ENCODE measurements at places on chromosomes 7 and 10.

DNA sequence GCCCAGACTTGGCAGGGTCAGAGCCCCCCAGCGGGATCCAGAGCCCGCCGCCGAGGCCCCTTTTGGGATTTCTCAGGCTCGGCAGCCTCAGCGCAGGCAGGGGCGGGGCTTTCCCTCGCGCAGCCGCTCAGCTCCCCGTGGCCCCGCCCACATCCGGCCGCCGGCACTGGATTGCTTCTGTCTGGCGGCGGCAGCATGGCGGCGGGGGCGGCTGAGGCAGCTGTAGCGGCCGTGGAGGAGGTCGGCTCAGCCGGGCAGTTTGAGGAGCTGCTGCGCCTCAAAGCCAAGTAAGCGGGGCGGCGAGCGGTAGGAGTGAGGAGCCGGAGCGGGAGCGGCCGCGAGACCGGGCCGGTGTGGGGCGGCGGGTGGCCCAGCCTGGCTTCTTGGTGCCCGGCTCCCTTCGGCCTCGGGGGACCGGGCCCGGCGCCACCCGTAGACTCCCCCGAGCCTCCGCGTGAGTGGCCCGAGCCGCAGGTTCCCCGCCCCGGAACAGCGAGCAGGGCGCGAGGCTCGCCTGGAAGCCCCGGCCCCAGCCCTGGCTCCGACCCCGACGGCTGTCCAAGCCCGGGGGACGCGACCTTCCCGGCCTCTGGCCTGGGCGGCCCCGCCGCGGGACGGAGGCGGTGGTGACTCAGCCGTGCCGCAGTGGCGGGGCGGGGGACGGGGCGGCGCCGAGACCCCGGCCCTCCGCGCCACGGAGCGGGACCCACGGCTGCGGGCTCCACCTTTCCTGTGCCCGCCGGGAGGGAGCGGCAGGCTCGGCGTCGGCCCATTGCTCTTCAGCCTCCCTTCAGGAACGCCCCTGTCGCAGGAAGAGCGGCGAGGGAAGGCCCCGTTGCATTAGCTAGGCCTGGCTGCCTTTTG is at the start of gene GLRX3:
Gene GLRX3, plus strand, starts transcription at position 166 of the 864 bp plus-strand sequence. Its CDS starts 30 bp downstream, at position 196.
- peak; percentile 95 for DNase-seq

DNA sequence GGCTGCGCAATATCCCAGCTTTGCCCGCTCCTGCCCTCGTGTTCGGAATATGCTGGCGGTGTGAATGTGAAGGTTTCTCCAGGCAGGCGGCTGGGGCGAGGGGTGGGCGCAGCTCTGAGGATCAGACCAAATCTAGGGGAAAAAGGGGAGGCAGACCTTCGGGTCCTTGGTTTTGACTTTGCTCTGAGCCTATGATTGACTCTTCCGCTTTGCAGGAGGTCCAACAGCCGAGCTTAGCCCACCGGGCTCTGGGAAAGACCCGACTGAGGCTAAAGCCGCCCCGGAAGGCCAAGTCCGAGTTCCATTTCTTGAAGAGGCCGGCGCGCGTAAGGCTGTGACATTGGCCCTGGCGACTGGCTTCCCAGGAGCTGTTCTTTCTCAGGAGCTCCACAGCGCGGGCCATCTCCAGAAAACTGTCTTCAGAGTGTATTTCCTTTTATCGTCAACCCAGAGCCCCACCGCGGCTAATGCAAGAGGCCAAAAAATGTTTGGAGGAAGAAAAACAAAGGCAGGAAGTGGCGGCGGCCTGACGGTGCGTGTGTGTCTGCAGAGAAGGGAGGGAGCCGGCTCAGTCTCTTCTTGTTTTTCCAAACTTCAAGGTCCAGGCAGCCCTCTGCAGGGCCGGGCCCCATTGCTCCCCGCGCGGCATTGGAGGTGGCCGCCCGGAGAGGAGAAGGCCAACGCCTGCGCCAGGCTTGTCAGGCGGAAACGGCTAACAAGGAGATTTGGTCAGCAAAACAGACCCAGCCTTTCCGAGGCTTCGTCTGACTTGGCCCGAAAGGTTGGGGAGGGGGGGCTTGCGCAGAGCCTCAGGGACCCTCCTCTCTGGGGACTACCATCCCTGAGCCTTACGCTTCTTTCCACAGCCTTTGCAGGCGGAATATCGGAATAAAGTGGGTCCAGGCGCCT is 3.6 kb upstream of the HOXA11 start:
- DNase-seq = no peak

GRCh38 chr7:91869661-91870060 is 10.8 kb downstream of the MTERF1 start:
- no peak for DNase-seq

GRCh38 chr7:19114551-19114855 is 2.9 kb downstream of the TWIST1 start:
- peak; percentile 34 for DNase-seq

- peak; percentile 85 for DNase-seq
These were observed 1.6 kb downstream of the HOXA3 start for GRCh38 chr7:27150568-27151340.

GRCh38 chr7:95951531-95951930 is 179.2 kb downstream of the DYNC1I1 start:
- peak; percentile 37 for DNase-seq

- no peak for DNase-seq
These were observed 1.5 kb downstream of the ANK3 start for GRCh38 chr10:60388116-60388625.

- DNase-seq = peak; percentile 45
These were observed 62.3 kb downstream of the LAMB4 start for GRCh38 chr7:108067844-108068243.

DNA sequence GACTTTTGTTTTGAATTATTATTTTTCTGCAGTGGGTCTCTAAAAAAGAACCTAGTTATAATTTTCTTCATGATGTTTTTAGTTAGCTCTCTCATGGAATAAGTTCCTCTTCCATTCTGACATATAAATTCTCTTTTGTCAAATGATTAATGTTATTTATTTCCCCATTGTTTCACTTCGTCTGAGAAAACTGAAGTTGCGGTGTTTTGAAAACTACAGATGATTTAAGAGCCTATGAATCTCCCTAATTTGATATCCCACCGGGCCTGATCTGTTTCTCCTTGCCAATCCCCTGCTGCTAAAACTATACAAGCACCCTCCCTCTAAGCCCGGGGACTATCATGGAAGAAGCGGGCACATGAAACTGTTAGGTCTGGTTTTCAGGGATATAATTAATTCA is 41.4 kb downstream of the HTR7 start:
- DNase-seq = no peak

GRCh38 chr7:123096976-123097375 is 101.5 kb upstream of the TAS2R16 start:
- no peak for DNase-seq

DNA sequence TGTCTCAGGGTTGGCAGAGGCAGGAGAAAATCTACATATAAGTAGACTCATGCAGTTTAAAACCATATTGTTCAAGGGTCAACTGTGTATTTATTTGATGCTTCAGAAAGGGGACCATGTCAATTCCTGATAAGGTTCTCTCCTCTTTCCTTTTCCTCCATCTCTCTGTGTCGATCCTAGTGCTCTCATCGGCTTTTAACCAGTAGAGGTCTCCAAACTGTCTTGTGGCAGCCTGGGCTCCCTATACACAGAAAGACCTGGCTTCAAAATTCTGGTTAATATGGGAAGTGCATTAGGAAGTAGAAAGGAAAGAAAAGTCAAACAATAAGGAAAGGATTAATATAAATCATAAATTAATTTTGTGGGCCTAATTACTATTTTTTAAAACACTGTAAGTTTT is 304.4 kb upstream of the C7orf33 start:
- DNase-seq = peak; percentile 26

DNA sequence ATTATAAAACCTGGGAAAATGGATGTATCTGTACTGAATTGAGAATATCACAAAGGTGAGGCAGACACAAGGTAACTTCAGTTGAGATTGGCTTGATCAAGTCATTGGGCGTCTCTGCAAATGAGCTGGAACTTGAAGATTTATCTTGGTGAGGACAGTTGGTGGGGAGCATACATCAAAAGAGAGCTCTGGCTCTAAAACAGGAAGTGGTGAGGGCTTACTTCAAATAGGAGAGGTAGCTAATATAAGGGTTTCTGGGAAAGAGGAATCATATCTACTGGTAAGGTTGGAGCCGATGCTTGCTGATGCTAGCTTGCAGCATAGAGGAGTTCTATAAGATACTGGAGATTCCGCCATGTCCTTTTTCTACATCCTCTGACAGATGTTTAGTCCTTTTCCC is 39.9 kb upstream of the FGL2 start:
- DNase-seq = no peak

DNA sequence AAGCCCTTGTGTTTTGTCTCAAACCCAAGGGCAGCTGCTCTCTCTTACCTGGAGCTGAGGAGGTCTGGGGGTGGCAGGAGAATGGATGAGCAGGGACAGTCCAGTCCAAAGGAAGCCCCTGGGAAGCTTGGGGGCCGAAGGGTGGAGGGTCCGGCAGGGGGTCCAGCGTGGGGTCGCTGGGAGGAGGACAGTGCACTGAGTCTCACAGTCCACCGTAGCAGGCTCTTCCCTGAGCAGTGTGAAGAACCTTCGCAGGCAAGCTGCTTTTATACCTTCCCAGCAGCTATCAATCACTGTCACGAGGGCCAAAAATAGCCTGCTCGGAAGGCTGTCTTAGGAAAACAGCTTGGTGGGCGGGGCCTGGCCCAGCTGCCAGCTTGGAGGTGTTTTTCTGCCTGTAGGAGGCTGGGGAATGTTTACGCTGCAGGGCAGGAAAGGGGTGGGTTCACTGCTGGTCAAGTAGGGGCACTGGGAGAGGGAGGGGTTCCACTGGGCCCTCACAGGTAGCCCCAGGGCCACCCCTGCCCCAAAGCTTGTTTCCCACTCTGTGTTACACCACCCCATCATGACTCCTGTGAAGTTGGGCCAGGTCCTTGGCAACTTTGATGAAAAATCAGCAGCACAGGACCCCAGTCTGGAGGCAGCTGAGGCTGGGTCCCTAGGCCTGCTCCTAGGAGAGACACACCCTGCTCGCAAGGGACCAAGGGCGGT is at the start of gene DEPP1:
Gene DEPP1, minus strand, starts transcription at position 240 of the 711 bp plus-strand sequence. CDS start 779 bp downstream, outside the sequence.
- peak; percentile 95 for DNase-seq

GRCh38 chr7:15105711-15106110 is 203.2 kb upstream of the DGKB start:
- DNase-seq = no peak

GRCh38 chr10:92125144-92125543 is 165.7 kb downstream of the CPEB3 start:
- DNase-seq = peak; percentile 60

DNA sequence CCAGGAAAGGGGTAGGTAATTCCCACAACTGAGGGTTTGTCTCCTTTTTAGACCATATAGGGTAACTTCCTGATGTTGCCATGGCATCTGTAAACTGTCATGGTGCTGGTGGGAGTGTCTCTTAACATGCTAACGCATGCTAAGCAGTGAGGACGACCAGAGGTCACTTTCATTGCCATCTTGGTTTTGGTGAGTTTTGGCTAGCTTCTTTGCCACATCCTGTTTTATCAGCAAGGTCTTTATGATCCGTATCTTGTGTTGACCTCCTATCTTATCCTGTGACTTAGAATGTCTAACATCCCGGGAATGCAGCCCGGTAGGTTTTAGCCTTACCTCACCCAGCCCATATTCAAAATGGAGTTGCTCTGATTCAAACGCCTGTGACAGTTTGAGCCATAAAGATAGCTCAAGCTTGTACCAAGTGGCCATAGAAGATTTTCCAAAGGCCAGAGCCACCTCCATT is 176.0 kb upstream of the NAMPT start:
- DNase-seq = no peak

- DNase-seq = no peak
These were observed 22.2 kb downstream of the SFMBT2 start for GRCh38 chr10:7388602-7389001.

GRCh38 chr7:111639934-111640333 is 77.6 kb upstream of the IMMP2L start:
- peak; percentile 65 for DNase-seq

GRCh38 chr7:127667759-127668530 is 16.0 kb downstream of the SND1 start:
- no peak for DNase-seq

- no peak for DNase-seq
These were observed 802.3 kb upstream of the SORCS1 start for GRCh38 chr10:107966826-107967225.

GRCh38 chr10:4437791-4438190 is 388.2 kb upstream of the AKR1E2 start:
- no peak for DNase-seq

DNA sequence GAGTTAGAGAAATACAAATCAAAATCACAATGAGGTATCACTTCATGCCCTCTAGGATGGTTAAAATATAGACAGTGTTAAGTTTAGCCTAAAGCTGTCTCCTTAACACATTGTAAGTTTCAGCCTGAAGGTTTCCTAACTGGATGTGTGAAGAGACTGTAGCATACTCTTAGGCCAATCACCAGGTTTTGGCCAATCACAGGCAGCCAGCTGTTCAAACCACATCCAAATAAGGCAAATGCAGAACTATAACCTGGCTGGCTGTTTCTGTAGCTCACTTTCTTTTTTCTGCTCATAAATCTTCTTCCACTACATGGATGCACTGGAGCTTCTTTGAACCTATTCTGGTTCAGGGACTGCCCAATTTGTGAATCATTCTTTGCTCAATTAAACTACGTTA is 19.7 kb downstream of the ESYT2 start:
- no peak for DNase-seq

DNA sequence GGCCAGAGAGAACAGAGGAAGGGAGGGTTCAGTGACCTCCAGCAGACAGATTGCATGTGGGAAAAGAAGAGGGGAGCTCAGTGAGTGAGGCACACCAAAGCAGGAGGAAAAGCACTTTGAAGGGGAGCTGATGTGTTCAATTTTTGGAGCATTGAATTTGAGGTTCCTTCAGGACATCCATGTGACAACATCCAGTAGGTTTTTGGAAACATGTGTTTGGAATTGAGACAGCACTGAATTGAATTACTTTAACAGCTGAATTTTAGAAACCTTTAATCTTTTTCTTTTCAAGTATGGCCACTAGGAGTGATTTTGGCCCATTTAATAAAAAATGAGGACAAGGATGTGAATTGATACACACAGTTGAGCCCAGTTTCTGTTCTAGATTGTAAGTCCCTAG is 101.8 kb upstream of the SEC61G start:
- DNase-seq = no peak

DNA sequence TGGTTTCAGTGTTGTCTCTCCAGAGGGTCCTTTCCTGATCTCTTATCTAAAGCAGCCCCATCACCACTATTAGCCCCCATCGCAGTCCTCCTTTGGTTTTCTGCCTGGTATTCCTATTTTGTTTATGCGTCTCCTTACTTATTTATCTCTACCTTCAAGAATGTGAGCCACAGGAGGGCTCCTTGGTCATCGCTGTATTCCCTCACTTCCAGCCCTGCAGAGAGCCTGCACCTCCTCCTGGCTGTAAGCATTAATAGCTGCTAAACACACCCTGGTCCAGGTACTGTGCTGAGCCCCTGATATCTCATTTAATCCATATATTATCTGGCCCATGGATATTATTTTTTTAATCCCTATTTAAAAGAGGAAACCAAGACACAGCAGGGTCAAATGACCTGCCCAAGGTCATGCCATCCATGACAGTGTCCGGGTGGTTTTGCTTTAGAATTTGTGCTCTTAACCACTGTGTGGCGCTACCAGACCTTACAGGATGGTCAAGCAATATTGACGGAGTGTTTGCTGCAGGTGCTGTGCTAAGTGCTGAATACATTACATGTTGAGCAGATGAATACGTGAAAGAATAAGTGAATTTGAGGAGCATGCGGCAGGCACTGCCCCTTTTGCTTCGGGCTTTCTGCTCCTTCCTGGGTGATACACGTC is 227.2 kb downstream of the ADAM12 start:
- DNase-seq = no peak

GRCh38 chr7:1095621-1096155 is 7.8 kb downstream of the GPER1 start:
- DNase-seq = no peak

GRCh38 chr7:26155531-26156375 is 3.8 kb downstream of the NFE2L3 start:
- DNase-seq = no peak

All from tongue (tissue), 3 donors.